ENCODE measurements at places on chromosomes 5 and 9.

GRCh38 chr5:145347026-145347616, 488.0 kb downstream of the PRELID2 start:
- DNase-seq = peak; percentile 4

- DNase-seq = no peak
These were observed 1879.9 kb upstream of the ACO1 start for GRCh38 chr9:30504502-30504905.

GRCh38 chr9:14883310-14883944, 26.8 kb downstream of the FREM1 start:
- DNase-seq = no peak

GRCh38 chr9:89576404-89576839, 28.4 kb upstream of the GADD45G start:
- peak; percentile 43 for DNase-seq

GRCh38 chr9:137723783-137724445, 105.1 kb downstream of the EHMT1 start:
- DNase-seq = no peak

DNA sequence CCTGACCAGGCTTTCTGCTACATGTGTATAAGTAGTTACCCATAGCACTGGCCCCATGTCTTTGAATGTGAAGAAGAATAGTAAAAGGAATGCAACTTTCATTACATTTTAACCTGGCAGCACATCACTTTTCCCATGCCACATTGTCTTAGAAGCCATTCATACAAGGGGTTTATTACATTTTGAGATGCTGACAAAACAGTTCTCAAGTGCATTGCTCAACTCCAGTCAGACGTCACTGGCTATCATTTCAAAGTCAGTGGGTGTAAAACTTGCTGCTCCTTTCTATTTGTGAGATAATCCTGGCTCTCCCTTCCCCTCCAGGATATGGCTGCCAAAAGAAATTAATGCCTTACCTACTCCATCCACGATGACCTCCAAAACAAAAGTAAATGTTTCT, 97.0 kb upstream of the VCAN start:
- DNase-seq = no peak

DNA sequence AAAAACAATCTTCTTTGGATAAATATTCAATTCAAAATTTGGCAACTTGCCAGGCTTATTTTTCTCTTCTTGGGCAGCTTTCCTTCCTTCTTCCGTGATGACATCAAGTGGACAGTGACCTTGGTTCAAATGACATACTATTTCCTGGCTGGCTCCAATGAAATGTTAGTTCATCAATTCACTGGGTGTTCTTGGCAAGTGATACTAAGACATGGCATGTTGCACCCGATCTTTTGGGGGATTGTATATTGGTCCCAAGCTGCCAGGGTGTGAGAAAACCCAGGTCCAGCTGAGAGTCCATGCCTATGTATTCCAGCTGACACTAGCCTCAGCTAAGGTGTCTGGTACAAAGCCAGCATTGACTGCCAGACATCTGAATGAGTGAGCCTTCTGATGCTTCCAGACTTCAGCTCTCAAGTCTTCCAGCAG, 252.9 kb downstream of the MAT2B start:
- DNase-seq = no peak

GRCh38 chr9:113219969-113220368, 1.1 kb downstream of the FKBP15 start:
- DNase-seq = no peak

GRCh38 chr5:133338504-133339355, 273.6 kb downstream of the FSTL4 start:
- no peak for DNase-seq

- DNase-seq = no peak
These were observed 804.6 kb upstream of the COX7C start for GRCh38 chr5:85813146-85813545.

All from NCI-H1092 treated with DMSO at 0.1 percent for 48 hours (cell line).